ENCODE measurements at places on chromosomes 6 and 20.

DNA sequence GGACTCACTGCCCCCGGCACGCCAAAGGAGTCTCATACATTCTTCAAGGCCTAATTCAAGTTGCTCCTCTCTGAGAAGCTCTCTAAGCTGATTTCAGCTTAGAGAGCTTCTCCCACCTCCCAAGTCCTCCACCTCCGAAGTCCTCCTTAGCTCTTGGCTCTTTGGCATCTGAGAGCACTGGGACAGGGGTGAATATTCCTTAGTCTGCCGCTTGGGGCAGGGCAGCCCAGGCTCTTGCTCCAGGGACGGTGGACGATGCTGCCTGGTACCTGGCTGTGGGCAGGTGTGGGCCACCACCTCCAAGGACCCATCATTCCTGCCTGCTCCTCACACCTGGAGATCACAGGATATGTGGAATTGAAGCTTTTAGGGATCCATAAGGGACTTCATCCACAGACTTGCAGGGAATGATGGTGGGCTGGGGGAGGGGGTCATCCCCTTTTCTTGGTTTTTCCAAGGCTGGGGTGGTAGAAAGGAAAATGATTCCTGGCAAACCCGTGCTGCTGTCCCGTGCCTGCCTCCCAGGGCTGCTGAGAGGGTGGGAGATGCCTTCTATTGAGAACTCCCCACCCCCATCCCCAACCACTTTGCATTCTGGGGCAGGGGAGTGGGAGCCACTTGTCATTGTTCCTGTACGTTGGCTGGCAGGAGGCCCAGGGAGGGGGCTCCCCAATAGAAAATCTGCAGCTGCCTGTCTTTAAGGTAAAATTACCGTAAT lies 57.4 kb downstream of the ARHGAP40 start:
- DNase-seq = no peak

DNA sequence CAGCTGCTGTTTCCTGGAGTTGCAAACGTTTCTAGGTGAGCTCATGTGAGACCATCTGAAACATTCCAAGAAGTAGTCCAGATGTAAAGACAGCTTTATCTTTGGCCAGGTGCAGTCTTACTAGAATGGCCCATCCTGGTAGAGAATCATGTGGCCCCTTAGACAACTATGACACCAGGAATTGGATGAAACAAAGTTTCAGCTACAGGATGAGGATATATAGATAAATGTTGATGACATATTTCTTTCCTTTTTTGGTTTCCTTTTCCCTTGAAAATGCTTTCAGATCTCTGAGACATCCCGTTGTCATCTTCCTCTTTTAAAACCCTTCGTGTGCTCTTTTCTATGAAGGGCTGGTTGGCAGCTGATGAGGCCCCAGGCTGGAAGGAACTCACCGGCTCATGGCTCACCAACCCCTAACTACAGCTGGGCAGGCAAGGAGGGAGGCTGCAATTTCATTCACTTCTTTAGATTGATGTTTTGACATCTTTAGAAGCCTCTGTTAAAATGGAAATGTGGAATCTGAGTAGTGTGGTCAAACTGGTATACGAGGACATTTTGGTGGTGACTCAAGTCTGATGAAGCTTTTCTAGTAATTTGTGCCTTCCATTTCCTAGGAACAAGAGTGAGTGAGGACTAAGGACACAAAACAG lies 167.9 kb upstream of the TNFAIP3 start:
- no peak for DNase-seq

GRCh38 chr6:1016329-1017302 lies 295.3 kb upstream of the FOXQ1 start:
- no peak for DNase-seq

DNA sequence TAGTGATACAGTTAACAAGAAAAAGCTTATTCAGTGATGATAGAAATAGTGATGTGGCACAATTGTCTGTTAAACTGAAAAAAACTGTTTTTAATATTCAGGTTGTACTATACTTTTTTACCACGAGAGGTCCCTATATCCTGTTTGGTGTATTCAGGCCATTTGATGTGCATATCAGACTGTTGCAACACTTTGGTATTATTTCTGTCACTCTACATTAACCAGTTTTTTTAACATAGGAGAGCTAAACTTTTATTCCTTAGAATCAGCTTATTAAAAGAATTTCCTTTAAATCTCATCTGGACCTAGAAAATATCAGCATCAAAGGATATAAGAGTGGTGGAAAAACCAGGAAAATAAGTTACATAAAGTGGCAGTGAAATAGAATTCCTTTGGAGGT lies 36.8 kb downstream of the TSPYL4 start:
- DNase-seq = no peak

GRCh38 chr6:109687271-109687761 lies 3.7 kb downstream of the AK9 start:
- DNase-seq = no peak

DNA sequence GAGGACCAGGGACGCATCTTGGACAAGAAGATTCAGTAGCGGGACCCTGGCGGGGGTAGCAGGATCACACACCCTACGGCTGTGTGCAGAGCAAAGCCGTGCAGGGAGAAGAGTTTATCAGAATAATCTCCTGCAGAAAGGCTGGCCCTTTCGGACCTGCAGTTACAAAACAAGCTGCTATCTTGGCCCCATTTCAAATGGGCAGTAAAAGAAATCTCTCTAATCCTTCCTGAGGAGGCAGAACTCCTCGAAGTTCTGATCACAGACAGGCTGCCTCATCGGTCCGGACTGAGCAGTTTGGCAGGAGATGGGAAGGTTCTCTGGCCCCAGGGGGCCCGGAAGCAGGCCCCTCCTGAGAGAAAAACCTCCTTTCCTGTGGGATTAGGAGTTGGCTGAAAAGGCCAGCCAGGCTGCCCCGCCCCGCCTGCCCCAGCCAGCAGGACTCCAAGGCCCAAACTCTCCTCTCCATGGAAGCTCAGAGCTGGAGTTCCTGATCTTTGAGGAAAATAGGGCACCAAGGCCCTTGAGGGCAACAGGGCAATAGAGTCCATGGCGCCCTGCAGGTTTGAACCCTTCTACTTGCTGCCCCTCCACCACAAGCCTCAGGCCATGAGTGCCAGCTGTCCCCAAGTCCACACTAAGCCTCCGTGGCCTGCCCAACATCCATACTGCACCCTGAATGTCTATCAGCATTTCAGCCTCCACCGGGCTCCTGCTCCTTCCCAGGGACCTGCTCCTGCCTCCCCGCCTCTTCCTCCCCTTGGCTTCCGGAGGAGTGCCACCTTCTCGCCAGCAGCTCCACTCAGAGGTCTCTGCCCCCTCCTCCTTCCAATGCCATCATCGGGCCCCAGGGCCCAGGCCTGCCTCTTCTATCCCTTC lies 141.3 kb downstream of the PREX1 start:
- no peak for DNase-seq

- DNase-seq = no peak
Measured at GRCh38 chr6:15284743-15285142, 38.9 kb downstream of the JARID2 start.

DNA sequence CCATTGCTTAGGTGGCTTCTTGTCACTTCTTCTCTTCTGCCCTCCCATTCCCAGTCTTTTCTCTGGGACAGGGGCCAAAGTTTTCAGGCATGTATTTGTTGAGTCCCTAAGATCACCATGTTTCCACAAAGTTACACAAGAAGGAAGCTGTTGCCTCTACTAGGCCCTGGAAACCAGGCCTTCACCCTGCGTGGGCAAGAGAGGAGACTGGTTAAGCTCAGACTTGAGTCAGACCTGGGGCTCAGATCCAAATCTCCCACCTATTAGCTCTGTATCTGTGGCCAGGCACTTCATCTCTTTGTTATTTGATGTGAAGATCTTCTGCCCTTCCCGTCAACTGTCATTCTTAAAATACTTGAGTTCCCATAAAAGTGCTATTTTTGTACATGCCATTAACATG lies 154.6 kb downstream of the SASH1 start:
- DNase-seq = no peak

DNA sequence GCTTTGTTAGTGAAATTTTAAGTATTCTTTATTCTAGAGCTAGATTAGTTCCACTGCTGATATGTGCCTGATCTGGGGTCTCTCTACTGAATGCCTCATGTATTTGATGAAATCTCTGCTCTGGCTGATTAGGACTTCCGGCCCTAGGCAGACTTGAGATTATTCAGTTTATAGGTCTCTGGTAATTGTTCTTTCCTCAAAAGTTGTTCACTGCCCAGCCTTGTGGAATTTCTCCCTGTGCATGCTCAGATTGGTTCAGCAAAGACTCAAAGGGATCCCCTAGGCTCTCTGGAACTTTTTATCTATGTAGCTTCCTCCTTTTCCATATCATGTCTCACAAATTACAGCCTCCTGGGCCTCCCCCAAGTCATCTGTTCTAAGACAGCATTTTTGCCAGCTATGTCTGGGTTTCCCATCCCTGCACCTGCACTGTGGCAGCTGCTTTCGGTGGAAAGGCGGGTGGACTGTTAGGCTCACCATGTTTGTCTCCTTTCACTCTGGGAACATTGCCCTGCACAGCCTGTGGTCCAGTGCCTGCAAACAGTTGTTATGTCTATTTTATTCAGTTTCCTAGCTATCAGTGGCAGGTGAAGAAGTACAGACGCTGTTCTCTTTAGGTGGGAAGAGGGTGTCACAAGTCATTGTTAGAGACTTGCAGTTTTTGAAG lies 73.7 kb downstream of the RPP40 start:
- no peak for DNase-seq
